Activated naive CD4-positive, alpha-beta T cell treated with Interleukin-2 at 50 U/mL for 16 hours (primary cell): ENCODE measurements at places on chromosomes 12 and 14.
A peak's percentile ranks its signal among the peaks of the same experiment; 100 is the strongest.

DNA sequence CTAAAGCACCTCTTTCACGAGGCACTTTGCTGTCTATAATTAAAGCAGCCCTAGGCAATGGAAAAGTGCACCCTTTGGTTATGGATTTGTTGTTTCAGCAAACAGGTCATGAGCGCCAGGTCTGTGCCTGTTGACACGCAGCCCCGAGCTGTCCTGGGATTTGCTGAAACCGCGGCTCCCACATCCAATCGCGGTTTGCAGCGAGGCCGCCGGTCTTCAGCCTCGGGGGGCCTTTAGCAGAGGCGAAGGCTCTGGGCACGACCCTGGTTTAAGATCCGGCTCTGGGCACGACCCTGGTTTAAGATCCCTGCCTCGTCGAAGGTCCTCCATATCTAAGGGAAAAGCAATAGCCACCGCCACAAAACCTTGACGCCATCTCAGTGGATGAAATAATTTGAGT is 79.2 kb downstream of the GLT1D1 start:
- no peak for DNase-seq

DNA sequence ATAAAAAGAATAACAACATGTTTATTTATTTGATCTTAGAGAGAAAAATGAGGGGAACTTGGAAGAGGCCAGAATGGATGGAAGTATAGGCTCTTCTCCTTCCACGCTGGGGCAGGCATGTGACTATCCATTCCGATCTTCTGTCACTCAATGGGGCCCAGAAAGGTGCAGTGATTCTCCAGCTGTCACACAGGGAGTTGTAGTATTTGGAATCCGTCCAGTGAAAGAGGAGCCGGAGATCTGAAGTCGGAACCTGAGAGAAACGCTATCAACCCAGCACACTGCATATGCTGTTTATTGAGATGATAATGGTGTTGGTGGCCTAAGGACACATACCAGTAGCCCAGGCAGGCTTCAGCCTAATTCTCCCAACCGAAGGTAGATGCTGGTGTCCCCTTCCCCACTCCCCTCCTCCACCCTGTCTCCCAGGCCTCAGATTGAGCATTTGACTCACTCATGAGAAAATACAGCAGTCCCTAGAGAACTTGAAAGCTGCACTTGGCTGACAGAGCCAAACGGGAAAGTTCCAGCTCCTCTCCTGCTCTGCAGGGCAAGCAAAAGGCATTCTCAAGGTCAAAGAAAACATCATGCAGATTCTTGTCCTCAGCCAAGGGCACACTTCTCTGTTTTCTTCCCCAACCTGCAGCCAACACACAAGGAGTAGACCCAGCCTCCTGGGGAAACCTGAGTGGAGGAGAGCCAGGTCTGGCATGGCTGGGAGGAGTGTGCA is 100.4 kb downstream of the IRF2BPL start:
- DNase-seq: no peak

DNA sequence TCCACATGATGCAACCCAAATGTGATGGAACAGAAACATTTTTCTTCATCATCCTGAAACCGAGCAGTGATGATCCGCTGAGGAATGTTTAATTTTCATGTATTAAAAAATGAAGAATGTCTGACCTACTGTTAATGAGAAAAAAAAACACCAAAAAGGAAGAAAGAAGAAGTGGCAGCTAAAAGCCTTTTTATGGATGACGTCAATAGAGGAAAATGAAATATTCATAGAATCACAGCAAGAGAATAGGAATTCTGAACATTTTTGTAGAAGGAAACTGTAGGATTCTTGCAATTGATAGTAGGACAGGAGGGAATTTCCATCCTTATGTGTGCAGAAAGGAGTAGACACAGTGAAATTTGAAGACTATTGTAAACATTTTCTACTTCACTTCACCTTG is 112.9 kb downstream of the PRKCH start:
- no peak for DNase-seq

DNA sequence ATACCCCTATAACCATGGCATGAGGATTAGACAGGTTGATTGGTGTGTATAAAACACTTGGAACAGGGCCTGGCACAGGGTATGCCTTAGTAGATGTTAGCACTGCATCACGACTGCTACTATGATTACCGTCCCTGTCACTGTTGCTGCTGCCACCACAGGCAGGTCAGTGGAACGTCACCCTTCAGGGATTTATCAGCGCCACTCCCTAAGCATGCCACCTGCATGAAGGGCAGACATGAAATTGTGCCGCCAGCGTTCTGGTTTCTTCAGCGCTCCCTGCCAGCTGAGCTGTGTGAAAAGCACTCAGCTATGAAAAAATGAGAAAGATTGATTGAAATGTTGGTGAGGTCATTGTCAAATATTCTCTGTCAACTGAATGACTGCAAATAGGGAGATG is 477.0 kb downstream of the DPF3 start:
- no peak for DNase-seq

GRCh38 chr12:113003636-113004035 is 25.3 kb downstream of the OAS2 start:
- no peak for DNase-seq

GRCh38 chr12:68641138-68641537 is 30.4 kb downstream of the RAP1B start:
- DNase-seq: peak; percentile 62

GRCh38 chr12:4911316-4911994 is 1.8 kb downstream of the KCNA1 start:
- DNase-seq: no peak

DNA sequence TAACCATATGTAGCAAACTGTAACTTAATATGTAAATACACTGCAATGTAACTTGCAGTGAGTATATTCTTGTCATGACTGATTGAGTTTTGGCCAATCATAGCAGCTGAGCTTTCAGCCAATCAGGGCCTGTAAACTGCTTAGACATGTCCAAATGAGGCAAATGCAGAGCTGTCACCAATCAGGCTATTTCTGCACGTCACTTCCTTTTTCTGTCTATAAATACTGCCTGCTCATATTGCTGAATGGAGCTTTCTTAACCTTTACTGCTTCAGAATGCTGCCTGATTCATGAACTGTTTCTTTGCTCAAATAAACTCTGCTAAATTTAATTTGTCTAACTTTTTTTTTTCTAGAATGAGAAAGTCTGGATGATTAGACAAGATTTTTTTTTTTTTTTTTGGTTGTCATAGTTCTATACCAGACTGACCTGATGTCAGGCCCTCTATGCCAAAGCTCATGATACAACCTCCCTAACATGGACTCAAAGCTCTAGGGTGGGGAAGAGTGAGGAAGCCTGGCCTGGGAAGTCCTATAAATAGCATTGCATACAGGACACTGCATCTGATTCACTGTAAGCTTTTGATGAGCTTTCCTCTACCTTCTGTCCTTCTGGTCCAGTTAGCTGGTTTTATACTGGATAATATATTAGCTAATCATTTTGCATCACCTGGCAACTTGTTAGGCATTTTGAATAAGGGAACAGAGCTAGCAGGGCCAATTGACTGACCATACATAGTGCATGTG is 12.0 kb downstream of the MGP start:
- no peak for DNase-seq

GRCh38 chr12:50784501-50784900 is 20.6 kb downstream of the ATF1 start:
- DNase-seq: no peak

DNA sequence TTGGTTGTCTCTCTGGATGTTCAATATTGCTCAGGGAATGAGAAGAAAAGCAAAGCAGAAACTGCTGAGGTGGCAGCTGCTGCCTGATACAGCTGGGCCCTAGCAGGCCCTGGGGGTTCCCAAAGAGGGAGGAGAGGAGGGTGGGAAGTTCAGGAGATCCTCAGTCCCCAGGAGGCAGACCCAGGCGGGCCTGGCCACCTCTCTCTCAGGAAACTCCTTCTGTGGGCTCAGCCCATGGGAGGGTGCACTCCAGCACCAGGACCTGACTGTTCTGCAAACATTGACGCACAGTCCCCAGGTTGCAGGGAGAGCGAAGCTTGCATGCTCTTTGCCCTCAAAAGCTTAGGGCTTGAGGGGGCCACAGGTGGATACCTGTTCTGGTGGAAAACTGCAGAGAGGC is 29.6 kb downstream of the IRF2BPL start:
- no peak for DNase-seq

GRCh38 chr14:55451398-55451797 is 11.0 kb upstream of the TBPL2 start:
- no peak for DNase-seq

GRCh38 chr14:78798757-78799156 is 628.6 kb downstream of the NRXN3 start:
- DNase-seq: no peak

GRCh38 chr14:68671909-68672308 is 121.0 kb downstream of the ZFP36L1 start:
- DNase-seq: no peak

GRCh38 chr14:26128931-26129671 is 468.7 kb downstream of the NOVA1 start:
- no peak for DNase-seq

- DNase-seq: no peak
Observed at GRCh38 chr14:92153581-92153980, 31.8 kb downstream of the CPSF2 start.

DNA sequence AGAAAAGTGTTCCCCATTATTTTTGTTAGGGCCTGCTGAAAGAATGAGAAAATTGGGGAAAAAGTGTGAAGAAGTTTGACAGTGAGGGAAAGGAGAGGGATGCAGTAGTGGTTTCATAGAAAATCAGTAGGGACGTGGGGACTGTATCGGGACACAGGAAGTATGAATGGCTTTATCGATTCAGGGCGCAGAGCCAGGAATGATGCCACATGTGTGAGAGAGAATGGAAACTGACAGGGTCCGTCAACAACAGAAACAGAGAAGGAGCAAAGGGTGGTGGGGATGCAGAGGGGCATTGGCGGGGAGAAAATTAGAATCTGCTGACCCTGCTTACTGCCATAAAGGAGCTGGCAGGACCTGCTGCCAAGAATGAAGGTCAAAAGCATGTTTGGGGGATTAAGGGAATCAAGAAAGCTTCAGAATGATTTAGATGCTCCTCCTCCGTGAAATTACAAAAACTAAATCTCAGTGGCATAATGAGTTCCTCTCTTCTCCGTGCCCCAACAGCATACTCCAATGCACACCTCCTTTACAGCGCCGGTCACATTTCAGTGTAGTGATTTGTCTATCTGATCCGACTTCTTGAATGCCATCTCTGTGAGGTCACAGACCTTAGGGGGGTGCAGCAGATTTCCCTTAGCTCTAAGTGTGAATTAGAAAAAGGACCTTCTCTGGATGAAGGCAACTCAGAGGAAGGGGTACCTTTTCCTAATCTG is 92.6 kb downstream of the EMP1 start:
- no peak for DNase-seq

DNA sequence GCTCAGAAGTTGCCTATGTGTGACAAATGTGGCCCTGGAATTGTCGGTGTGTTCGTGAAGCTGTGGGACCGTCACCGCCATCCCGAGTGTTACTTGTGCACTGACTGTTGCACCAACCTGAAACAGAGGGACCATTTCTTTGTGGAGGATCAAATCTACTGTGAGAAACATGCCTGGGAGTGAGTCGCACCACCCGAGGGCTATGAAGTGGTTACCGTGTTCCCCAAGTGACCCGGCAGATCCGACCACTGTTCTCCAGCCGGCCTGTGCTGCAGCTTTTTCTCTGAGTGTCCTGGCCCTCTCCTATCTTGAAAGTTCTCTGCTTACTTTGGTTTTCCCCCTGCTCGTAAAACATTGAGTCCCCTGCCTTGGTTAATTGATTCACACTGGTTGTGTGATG is 65.3 kb downstream of the VCPKMT start:
- no peak for DNase-seq

- no peak for DNase-seq
Observed at GRCh38 chr12:7884689-7885088, 12.0 kb upstream of the SLC2A14 start.

GRCh38 chr12:10705655-10706054 is 17.5 kb downstream of the YBX3 start:
- no peak for DNase-seq

DNA sequence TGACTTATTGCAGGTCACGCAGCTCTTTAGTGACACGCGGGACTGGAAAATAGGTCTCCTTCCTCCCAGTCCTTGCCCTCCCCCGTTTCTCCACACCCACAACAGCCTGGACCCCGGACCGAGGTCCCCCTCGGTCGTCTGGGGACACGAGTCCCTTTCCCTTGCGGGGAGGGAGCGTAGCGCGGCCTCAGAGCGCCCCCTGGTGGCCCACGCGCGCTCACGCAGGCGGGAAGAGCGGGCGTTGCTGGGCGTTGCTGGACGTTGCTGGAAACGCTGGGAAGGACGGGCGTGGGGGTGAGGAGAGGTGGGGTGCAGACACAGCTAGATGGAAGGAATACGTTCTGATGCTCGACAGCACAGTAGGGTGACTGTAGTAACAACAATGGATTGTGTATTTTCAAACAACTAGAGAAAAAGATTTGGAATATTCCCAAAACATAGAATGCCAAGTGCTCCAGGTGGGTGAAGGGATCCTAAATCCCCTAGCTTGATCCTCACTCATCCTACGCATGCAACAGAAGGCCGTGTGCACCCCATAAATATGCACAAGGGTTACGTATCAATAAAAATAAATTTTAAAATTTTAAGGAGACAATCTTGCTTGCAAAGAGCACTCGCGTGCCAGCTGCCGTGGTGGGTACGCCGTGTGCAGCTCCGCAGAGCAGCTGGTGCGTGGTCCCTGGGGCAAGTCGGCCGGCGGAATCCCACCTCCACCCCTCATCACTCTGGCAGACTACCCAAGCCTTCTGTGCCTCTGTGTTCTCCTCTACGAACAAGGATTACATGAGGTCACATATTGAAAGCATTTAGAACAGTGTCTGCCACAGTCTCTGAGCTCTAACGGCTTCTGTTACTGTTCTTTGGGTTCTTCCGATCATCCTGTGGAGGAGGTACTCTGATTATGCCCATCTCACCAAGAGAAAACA is 87.4 kb downstream of the B4GALNT3 start:
- DNase-seq: peak; percentile 73

DNA sequence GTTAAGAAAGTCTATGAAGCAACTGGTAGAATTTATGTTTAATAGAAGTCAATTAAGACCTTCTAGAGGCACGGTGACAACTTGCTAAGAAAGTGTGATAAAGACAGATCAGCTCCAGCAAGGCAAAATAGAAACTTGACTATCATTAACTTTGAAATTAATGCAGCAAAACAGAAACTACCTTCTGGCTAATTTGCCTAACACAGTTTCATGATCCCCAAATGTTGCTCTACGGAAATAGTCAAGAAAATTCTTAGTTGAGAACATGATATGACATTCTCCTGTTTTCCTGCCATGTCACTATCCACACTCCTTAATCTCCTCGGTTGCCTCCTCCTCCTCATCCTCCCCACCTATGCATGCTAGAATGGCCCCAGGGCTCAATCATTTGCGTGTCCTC is 4.2 kb downstream of the DENND5B start:
- DNase-seq: no peak

GRCh38 chr14:86673523-86673969 is 1143.6 kb downstream of the FLRT2 start:
- DNase-seq: no peak

DNA sequence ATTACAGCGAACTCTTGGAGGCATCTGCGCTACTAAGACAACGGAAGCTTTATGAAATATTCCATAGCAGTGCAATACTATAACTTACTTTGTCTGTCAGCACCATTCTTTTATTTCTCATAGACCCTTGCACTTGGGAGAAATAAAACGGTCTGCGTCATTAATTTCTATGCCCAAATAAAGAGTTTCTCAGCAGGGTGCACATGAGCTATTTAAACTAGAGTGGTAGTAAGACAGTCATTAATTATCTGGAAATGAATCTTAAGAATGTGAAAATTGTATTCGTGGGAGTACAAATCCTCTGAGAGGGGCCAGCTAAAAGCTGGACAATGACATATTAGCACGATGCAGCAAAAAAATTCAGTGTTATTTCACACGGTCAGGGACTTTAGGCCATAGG is 903.4 kb upstream of the FOXG1 start:
- no peak for DNase-seq

- DNase-seq: no peak
Observed at GRCh38 chr12:64180951-64181350, 41.1 kb downstream of the KICS2 start.
